ENCODE measurements at places on chromosomes 7 and 10.

GRCh38 chr7:80060218-80060806 is 74.3 kb upstream of the GNAI1 start:
- no peak for DNase-seq

- DNase-seq: no peak
These were observed 34.2 kb downstream of the CHST12 start for GRCh38 chr7:2437537-2438148.

DNA sequence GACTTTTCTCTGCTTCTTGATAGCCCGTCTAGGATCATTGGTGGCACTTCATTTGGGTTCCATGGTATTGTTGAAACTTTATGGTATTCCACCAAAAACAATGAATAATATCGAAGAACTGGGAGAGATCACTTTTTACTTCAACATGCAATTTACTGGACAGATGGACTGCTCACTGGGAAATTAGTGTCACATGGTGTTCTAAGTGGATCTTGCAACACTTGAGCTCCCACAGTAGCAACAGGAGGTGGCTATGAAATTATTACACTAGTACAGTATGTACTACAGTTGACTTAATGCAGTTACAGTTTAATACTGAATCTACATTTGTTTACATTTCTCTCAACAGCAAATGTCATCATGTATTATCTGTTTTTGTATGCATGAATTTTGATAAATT is 997.3 kb downstream of the REEP3 start:
- DNase-seq: no peak

- no peak for DNase-seq
These were observed 62.3 kb upstream of the PDLIM1 start for GRCh38 chr10:95353123-95353522.

DNA sequence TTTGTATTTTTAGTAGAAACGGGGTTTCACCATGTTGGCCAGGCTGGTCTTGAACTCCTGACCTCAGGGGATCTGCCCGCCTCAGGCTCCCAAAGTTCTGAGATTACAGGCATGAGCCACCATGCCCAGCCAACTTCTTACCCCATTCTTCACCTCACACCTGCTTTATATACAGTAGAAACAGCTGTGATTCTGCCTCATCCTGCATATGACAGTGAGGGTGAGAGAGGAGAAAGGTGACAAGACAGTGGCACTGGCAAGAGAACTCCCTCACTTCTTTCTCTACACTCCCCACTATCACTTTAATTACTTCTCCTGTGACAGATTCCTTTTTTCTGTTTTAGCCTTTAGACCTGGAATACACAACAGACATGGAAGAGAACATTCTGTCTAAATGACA is 61.8 kb upstream of the CAPZA2 start:
- DNase-seq: no peak

GRCh38 chr7:80139236-80139635 is 4.6 kb downstream of the GNAI1 start:
- no peak for DNase-seq

DNA sequence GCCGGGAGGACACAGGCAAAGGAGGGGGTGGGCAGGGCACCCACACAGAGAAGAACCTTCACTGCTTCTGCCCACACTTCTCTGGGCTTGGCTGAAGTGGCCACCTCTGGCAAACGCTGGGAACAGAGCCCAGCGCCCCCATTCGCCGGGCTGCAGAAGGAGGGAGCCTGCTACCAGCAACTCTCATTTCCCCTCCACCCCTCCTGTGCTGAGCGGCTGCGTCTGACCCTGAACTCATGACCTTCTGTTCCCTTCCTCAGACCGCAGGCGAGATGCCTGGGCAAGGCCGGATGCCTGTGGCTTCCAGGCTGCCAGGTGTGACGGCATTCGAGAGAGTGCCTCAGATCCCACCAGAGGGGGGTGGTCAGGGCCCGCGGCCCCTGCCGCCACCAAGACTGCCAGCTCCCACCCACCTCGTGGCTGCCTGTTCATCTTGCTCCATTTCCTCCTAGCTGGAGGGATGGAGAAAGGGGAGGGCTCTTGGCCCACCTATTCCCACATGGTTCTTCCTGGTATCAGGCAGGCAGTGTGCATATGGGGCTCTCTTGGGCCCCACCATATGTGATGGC is 19.8 kb downstream of the DNAJB12 start:
- peak; percentile 96 for DNase-seq

DNA sequence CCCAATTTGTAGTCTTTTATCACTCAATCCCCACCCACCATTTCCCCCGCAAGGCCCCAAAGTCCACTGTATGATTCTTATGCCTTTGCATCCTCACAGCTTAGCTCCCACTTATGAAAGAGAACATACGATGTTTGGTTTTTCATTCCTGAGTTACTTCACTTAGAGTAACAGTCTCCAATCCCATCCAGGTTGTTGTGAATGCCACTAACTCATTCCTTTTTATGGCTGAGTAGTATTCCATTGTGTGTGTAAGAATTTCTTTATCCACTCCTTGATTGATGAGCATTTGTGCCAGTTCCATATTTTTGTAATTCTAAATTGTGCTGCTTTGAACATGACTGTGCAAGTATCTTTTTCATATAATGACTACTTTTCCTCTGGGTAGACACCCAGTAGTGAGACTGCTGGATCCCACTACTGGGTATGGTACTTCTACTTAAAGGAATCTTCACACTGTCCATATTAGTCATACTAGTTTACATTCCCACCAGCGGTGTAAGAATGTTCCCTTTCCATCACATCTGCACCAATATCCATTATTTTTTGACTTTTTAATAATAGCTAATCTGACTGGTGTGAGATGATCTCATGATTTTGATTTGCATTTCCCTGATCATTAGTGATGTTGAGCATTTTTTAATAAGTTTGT is 152.6 kb downstream of the JMJD1C start:
- no peak for DNase-seq

DNA sequence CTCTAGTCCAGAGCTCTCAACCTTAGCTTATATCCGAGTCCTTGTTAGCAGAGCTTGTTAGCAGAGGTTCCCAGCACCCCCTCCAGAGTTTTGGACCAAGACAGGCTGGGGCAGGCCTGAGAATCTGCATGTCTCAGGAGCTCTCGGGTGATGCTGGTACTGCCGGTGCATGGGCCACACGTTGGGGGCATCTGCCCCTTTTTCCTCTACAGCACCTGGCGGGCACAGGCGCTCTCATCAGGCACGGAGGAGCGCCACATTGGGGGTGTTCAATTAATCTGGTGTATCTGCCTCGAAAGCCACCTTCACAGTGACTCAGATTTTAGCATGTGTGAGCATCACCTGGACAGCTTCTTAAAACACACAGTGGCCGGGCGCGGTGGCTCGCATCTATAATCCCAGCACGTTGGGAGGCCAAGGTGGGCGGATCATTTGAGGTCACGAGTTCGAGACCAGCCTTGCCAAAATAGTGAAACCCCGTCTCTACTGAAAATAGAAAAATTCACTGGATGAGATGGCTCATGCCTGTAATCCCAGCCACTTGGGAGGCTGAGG is 117.7 kb downstream of the ELFN1 start:
- DNase-seq: no peak

- no peak for DNase-seq
These were observed 1.8 kb downstream of the PPP1R35 start for GRCh38 chr7:100434297-100435144.

GRCh38 chr10:117254774-117255735 is 14.1 kb downstream of the SLC18A2 start:
- DNase-seq: no peak

DNA sequence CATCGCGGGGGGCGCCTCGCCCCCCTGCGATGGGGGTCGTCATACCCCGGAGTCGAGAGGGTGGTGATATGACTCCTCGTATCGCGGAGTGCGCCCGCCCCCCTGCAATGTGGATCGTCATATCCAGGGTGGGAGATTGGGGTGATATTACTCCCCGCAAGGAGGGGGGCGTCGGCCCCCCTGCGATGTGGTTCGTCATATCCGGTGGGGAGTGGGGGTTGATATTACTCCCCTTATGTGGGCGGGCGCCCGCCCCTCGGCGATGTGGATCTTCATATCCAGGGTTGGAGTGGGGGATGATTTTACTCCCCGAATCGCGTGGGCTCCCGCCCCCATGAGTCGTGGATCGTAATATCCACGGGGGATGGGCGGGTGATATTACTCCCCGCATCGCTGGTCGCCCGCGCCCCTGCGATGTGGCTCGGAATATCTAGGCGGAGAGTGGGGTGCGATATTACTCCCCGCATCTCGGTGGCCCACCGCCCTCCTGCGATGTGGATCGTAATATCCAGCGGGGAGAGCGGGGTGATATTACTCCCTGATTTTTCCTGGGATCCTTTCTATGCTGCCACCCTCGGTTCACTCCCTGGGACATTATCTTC is 36.9 kb downstream of the MEIG1 start:
- no peak for DNase-seq

- no peak for DNase-seq
These were observed 267.2 kb upstream of the MGMT start for GRCh38 chr10:129199826-129200225.

- DNase-seq: no peak
These were observed 63.8 kb downstream of the UNCX start for GRCh38 chr7:1296356-1296981.

- DNase-seq: no peak
These were observed 19.4 kb downstream of the SCRN1 start for GRCh38 chr7:29970158-29970557.

DNA sequence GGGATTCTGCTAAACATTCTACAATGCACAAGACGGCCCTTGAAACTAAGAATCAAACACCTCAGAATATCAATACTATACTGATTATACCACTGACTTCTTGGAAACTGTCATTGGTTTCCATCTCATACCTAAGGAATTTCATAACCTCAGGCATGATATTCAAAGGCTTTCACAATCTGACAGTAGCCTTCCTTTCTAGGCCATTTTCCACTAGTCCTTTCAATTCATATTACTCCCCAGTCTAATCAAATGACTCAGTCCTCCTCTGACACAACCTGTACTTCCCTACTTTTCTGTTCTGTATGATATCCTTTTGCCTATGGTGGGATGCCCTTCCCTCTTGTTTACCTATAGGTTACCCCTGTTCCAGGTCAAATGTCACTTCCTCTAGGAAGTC is 48.3 kb downstream of the CSTF2T start:
- no peak for DNase-seq

GRCh38 chr10:18000601-18001000 is 48.9 kb downstream of the SLC39A12 start:
- DNase-seq: no peak

- DNase-seq: no peak
These were observed 28.2 kb downstream of the SLC29A4 start for GRCh38 chr7:5310822-5311405.

DNA sequence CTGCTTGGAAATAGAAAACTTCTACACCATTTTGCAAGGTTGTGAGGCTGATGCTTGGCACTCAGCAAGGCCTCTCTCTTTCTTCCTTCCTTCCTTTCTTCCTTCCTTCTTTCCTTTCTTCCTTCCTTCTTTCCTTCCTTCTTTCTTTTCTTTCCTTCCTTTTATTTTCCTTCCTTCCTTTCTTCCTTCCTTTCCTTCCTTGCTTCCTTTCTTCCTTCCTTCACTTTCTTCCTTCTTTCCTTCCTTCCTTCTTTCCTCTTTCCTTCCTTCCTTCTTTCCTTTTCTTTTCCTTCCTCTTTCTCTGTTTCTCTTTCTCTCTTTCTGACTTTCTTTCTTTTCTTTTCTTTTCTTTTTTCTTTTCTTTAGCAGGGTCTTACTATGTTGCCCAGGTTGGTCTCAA is 460.4 kb downstream of the KCNMA1 start:
- no peak for DNase-seq

DNA sequence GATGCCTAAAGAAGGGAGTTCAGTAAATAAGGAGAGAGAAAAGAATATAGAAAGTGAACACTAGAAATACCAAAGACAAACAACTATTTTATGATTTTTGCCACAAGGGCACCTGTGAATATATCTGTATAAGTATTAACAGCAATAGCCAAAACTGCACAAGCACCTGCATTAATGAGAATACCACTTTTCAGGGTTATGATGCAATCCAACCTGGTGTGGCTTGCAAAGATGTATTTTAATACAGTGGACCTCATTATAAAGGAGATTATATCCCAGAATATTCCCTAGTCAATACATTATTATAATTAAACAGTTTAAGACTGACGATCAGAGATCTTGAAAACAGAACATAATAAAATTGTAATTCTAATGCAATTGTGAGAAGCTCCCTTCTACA is 4.0 kb downstream of the BRAF start:
- no peak for DNase-seq

- DNase-seq: no peak
These were observed 88.6 kb downstream of the SEC23IP start for GRCh38 chr10:119980956-119981750.

DNA sequence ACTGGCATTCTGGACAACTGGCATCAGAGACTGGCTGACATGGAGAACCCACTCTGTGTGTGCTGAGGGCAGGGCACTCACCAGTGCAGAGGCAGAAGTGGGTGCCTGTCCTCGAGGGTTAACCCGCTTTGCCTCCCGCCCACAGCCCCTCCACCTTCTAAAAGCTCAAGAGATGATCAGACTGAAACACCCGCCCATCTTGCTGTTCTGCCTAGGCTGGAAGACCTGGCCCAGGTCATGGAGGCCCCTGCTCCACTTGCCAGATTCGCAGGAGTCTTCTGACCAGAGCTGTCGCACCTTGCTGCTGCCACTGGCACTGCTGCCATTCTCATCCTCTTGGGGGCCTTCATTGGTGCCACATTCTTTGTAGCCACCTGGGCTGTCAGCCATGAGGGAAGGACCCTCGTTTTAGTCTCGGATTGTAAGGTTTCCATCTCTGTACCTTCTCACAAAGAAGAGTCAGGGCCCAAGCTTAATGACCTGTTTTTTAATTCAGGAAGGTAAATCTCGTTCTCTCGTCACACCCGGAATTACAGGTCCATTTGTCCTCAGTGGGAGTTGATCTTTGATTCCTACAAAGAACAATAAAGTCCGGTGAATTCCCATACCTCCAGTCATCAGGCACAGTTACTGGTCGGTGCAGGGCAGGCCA is 1.9 kb downstream of the CYREN start:
- DNase-seq: no peak

GRCh38 chr10:82628373-82628772 is 753.4 kb downstream of the NRG3 start:
- no peak for DNase-seq

GRCh38 chr7:17713584-17713983 is 226.7 kb downstream of the SNX13 start:
- no peak for DNase-seq

- no peak for DNase-seq
These were observed 541.5 kb upstream of the C7orf33 start for GRCh38 chr7:148049068-148049467.

- no peak for DNase-seq
These were observed 5.2 kb downstream of the FRA10AC1 start for GRCh38 chr10:93697207-93697606.

- no peak for DNase-seq
These were observed 47.7 kb upstream of the MGAM2 start for GRCh38 chr7:142063551-142064442.

- DNase-seq: no peak
These were observed 19.3 kb upstream of the LOXL4 start for GRCh38 chr10:98287321-98287720.

- no peak for DNase-seq
These were observed 17.2 kb downstream of the NUDCD3 start for GRCh38 chr7:44473295-44473694.

GRCh38 chr7:91112902-91113341 is 151.3 kb upstream of the FZD1 start:
- no peak for DNase-seq

Measured in stimulated activated CD8-positive, alpha-beta memory T cell treated with anti-CD3 and anti-CD28 coated beads, Interleukin-7, amount 100 ng/mL, for 48 hours (primary cell).